ENCODE measurements at places on chromosomes 4 and X.

GRCh38 chrX:16733013-16733412 is 13.6 kb downstream of the SYAP1 start:
- DNase-seq, result no peak

- no peak for DNase-seq
These were observed 19.0 kb upstream of the PPP3CA start for GRCh38 chr4:101366331-101366730.

- no peak for DNase-seq
These were observed 2313.8 kb downstream of the ARAP2 start for GRCh38 chr4:33930497-33930896.

DNA sequence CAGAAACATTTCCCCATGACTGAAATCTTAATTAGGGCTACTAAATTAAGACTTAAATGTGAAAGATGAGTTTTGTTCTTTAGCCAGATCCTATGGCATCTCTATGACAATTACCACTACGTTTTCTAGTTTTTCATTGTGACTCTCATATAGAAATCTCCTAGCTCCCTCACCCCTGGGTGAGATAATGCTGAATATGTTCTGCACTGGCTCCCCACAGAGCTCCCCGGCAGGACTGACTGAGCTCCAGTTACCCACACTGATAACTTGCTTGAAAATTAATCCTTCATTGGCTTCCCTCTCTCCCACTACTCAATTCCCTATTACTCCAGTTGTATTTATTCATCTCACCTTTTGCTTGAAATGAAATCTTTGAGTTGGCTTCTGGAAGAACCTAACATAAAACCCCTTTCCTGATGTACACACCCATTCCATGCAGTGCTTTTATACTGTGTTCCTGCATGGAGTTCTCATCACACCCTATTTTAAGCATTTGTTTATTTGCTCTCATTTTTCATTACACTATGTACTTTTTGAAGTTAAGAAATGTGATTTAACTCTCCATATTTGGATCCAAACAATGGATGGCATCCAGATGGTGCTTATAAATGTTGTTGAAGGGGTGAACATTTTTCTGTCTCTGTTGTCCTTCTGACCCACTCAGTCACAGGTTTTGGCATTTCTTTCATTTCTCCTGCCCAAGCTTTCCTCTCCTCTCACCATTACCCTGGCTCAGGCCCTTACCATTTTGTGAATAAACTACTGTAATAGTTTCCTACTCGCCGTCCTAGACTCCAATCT is 623.4 kb downstream of the SPRY1 start:
- DNase-seq, result no peak

DNA sequence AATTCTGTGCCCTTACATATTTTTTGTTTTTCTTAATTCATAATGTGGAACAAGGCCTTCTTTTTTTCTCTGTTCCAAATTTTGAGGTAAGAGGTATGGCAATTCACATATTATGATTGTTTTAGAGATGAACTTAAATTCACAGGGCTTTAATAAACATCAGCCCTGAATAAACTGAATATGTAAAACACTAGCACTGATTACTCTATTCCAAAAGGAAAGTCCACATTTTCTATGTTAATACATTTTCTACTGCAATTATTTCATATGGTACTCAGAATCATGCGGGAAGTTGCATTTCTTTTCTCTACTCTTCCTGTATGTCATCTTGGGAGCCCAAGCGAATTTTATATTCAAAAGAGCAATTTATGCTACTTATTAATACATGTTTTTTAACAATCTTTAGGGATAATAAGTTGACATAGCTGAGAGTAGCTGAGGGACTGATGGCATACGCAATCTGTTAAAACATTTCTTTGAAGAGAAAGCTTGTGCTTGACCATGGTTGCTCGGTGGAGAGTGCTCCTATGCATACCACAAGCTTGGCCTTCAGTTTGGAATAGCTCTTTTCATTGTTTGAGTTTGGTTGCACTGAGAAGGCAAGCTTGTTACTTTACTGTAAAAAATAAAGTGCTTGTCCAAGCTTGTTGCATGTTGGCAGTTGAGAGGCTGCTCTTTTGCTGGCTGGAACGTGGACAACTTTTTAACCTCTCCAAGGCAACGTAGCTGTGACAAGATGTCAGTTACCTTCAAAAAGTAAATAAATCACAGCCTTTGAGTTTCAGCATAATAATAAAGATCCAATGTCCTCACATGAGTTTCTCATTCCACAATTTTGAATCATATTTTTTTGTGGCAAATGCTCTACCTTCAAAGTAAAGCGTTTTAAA is 196.3 kb upstream of the SPRY1 start:
- no peak for DNase-seq

- DNase-seq, result no peak
These were observed 88.3 kb downstream of the OPHN1 start for GRCh38 chrX:68345025-68345424.

DNA sequence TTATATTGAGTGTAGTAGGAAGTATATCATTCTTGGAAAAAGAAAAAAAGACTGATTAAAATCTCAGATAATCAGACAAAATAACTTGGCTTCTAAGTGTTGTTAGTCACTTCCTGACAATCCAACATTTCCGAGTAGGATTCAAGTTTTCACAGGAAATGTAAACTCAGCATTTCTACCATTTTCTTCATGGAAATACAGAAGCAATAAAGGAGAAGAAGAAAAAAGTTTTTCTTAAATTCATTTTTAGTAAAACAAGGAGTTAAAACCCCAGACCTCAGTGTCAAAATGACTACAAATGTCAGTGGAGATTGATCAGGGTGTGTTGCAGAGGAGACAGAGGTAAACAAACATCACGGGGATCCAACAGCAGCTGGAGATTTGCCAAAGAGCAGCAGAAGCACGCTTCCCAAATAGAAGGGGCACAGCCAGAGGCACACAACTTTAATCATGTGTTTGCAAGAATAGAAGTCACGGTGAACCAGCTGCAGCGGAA is 129.3 kb upstream of the FAM9B start:
- DNase-seq, result no peak

GRCh38 chrX:30735839-30736238 is 82.6 kb downstream of the GK start:
- peak; percentile 84 for DNase-seq

GRCh38 chr4:158527516-158527915 is 5.8 kb downstream of the RXFP1 start:
- no peak for DNase-seq

DNA sequence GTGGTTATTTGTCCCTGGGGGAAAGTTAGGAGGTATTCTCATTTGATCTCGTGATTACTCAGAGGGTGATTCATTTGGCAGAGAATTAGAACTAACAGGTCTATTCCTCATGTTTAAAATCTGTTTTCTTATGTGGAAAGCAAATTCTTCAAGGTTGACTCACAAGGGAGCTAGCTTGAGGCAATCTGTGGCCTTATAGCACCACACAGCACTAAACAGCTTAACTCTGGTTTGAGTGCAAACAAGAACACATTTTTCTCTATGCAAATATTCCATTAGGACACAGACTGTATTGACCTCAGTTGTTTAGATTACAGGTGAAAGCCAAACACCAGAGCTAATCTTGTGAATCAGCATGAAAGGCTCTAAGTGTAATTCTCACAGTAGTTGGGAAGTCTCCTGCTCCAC is 694.4 kb upstream of the POU3F4 start:
- DNase-seq, result no peak

DNA sequence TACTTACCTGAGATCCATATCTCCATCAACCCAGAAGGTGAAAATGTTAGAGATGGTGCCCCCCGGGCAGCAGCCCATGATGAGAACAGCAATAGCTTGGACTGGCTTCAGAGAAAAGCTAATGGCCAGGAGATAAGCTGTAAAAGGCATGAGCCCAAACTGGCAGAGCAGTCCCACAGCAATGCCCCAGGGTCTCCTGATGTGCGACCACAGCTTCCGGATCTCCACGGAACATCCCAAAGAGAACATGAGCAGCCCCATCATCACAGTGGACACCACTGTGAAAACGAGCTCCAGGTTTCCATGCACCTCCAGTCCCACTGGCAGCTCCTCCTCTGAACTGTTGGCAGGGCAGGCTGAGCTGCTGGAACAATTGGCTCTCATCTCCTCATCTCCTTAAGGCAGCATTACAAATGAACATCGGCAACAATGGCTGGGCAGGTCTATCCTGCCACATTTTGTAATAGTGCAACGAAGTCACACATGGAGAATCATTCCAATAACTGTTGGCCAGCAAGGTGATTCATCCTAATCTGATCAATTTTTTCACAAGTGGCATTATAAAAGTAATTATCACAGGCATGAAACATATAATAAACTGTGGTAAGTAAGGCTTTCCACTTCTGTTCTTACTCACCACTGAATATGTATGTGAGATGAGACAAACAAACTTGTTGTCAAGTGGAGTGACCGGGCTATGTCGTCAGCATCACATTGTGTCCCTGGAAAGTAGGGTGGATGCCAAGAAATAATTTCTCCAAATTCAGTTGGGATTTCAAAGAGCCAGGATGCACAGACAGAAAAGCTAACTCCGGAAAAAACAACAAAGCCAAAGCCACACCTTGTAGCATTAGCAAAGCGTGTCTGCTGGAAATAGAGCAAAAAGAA is at the start of gene SLC10A6:
Gene SLC10A6 (minus strand): TSS at position 653 of the 888 bp plus-strand sequence. CDS start 269 bp downstream, at position 384.
- no peak for DNase-seq

DNA sequence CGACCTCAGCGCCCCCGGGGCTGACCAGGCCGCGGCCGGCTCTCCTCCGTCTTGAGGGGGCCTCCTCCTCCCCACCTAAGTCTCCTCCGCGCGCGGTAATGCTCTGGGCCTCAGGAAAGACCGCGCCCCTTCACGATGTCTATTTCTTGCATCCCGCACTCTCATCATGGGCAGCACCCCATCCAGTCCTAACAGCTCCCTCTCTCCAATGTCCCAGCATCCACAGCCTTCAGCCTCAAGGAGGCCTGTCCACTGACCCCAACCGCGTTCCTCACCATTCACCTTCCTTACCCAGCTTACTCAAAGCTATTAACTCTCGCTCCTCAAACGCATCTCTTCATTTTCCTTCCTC is 77.5 kb downstream of the MAGED4 start:
- DNase-seq, result no peak

DNA sequence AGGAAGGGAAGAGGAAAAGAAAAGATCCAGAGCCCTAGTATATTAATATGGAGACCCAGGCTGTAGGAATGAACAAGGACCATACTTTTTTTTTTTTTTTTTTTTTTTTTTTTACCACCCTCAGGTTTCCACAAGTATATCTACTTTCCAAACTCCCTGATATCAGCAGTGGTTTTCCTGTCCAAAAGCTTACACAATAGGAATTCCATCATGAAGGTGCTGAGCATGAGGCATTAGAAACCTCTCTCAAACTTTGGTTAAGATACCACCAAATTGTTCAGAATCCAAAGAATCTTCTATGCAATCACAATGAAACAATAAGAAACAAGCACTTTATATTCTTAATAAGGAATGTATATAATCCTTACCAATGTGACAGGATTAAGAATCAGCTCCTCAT is 26.5 kb downstream of the RPS6KA3 start:
- DNase-seq, result no peak

- no peak for DNase-seq
These were observed 38.2 kb upstream of the TMPRSS11B start for GRCh38 chr4:68283714-68284113.

DNA sequence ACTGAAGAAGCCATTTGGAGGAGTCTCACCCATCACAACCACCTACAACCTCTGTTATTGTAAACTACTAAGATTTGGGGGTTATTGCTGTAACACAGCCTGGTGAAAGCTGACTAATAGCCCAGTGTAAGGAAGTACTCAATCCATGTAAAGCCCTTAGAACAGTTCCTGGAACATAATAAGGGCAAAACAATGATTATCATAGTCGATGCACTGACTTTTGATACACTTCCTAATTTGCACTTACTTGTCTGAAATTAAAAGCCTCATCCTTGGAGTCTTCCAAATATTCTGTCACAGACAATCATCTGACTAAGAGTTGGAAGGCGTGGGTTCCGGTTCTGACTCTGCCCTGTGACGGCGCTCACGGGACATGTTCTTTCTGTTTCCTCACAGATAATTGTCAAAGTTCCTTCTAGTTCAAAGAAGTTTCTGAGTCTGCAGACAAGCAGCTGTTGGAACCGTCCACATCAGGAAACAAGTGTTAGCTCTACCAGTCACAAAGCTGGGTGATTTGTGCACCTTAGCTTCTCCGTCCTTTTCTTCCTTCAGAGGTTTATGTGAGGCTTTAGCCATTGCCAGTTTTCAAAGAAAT is 33.4 kb upstream of the RASGEF1B start:
- peak; percentile 74 for DNase-seq

DNA sequence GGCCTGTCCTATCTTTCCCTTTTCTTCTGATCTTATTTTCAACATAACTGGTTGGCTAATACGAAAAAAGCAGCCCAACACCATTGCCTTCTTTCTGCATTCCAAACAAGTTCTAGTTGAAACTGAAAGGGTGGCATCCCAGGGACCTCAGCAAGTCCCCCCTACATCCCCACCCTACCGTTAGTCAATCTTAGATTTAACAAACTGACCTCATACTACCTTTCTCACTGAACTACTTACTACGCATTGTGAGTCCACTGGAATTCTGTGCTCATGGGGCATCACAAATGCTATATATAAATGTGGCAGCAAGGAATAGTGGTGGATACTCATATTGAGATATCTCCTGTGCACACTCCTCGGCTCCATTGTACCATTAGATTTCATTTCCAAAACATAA is 33.1 kb upstream of the FGF5 start:
- no peak for DNase-seq

- DNase-seq, result no peak
These were observed 1.1 kb downstream of the SRPX2 start for GRCh38 chrX:100645106-100645505.

DNA sequence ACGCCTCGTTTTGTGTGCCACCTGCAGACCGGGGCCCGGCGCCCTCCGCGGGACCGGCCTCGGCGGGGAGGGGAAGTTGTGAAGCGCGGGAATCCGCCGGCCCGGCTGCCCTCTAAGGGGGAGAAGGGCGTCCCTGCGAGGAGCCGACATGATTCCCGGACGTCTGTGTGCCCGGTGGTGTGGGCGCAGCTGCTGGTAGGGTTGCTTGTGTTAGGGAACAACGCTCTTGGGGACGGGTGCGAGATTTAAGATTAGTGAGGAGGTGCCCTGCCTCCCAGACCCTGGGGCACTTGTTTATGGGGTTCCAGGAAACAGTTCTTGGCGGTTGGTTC is 627 bp downstream of the CDKN2AIP start:
- DNase-seq, result no peak

DNA sequence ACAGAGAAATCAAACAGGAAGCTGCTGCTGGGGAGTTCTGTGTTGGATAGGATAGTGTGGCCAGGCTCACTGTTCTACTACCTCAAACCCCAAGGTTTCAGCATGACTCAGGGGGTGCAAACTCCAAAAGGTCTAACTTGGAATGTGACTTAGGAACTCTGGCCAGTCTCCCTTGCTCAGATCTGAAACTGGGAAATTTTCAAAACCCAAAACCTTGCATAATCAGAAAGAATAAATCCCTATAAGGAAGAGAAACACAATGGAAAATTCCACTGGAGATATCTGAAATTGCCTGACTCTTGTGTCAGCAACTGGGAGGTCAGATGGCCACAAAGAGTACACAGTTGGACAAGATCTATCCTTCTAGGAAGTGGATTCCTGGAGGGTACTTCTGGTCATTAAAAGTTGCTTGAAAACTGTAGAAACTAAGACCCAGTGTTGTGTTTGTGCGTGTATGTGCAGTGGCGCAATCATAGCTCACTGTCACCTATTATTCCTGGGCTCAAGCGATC is 58.0 kb downstream of the PPEF2 start:
- no peak for DNase-seq
